AG04450 (cell line): ENCODE measurements at places on chromosomes 7 and 10. TPM values are rescaled to one million over a fixed set of nuclear protein-coding genes. Genes with fewer than 3 reads are reported as not detected.

DNA sequence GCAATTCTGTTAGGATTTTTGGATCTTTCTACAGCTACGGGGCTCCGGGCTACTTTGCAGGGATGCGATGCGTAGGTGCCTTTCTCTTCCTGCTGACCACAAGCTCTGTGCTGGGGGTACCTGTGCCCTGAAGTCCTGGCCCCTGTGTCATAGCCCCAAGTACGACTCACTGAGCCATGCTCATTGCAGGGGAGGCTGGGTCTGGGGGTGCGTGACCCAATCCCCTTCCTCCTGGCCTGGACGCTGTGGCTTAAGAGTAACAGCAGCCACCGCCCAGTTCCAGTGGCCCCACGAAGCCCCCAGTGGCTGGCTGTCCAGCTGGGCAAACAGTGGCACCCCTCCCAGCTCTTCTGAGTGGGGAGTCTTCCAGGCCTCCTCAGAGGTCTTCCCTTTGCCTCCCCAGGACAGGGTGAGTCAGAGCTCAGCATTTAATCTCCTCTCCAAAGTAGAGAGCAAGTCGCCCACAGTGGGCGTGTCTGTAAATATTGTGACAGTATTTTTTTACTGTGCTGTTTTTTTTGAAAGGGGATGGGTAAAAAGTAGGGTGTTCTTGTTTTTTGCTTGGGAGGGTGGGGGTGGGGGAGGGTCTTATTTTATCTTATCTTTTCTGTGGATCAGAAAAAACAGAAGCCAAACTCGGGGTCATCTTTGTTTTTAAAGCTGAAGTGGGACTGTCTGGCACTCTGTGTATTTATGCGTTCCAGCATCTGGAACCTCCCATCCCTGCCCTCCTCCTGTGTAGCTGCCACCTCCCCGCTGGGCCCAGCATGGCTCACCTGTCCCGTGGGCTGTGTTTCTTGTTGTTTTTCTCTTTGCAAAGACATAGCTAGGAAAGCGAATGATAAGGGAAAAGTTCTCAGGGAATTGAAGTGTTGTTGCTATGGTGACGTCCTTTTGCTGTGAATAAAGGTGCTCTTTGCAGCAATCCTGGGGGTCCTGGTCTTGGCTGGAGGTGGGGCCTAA is 8.2 kb downstream of the LFNG start:
- no peak for DNase-seq

DNA sequence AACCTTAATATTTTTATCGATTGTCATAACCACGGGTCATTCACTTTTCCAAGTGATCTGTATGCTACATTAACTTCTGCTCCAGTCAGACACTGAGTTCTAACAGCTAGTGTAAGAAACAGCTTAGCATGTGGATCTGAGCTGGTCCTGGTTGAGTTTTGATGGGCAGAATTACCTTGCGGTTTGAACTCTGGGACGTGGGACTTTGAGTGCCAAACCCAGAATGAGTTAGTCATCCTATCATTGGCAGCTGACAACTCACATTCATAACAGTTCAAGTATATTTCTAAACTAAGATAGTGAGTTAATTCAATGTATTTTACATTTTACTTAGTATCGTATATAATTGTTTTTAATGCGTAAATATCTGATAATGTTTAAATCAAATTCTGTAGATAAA is 43.2 kb downstream of the C7orf33 start:
- no peak for DNase-seq

DNA sequence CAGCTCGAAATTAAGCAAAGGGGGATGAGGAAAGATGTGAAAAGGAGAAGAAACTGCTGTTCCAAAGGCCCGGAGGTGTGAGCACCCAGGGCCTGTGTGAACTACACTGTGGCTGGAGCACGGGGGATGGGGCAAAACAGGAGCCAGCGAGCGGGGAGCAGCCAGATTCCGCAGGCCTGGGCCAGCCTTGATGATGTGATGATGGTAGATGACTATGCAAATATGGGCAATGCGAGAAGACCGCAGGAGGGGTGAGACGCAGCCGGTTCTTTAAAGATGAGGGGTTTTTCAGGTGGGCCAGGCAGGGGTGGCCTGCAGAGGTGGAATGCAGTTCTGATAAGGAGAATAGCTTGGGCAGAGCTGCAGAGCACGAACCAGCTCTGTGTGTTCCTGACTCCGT is 61.5 kb downstream of the LANCL2 start:
- DNase-seq: no peak

DNA sequence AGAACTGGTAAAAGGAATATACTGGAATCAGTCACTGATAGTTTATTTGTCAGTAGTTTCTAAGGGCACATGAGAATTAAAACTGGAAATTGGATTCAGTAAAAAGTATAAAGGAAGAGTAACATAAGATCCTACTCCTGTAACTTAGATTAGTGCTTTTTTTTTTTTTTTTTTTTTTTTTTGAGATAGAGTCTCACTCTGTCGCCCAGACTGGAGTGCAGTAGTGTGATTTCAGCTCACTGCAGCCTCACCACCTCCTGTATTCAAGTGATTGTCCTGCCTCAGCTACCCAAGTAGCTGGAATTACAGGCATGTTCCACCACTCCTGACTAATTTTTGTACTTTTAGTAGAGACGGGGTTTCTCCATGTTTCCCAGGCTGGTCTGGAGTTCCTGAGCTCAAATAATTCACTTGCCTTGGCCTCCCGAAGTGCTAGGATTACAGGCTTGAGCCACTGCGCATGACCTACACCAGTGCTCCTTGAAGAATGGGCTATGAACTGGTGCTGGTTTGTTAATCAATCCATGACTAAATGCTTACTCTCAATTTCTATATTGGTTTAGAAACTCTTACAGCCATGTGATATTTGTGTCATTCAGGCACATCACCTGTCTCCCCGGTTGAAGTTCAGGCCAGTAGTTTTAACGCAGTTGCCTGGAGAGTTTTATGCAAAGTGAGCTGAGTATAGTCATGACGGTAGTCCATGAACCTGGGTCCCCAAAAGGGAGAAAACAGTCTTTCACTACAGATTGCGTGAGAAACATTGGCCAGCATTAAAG is 65.0 kb downstream of the ZEB1 start:
- DNase-seq: no peak

- no peak for DNase-seq
These were observed 236.9 kb downstream of the CREB5 start for GRCh38 chr7:28649189-28649588.

Gene RSBN1L
- polyA plus RNA-seq: 9.3 and 14.0 TPM in 2 replicates
